ENCODE measurements at places on chromosomes 16 and 17.
A peak's percentile ranks its signal among the peaks of the same experiment; 100 is the strongest.

- peak; percentile 33 for DNase-seq
Observed at GRCh38 chr17:47204722-47205418, 4.3 kb upstream of the MYL4 start.

DNA sequence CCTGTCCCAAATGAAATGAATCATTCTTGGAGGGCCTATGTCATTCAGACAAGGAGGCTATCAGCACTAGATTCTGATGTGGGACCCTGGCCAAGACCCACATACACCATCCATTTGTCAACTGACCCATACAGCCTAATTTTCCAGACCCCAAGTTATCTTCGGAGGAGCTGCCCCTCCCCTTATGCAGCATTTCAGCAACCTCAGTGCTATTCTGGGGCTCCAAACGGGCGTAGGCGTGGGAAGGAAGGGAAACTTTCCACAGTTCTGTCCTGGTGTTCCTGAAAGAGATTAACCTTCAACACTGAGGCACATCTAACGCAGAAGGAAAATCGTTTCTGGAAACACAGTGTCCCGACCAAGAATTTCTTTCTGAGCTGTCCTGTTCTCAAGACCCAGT is 86.7 kb downstream of the MYH11 start:
- no peak for DNase-seq

GRCh38 chr17:7888184-7888920 is at the start of gene CHD3:
CHD3 (plus strand) TSS chr17:7888789; CDS start chr17:7889001, 212 bp downstream.
- DNase-seq = no peak

DNA sequence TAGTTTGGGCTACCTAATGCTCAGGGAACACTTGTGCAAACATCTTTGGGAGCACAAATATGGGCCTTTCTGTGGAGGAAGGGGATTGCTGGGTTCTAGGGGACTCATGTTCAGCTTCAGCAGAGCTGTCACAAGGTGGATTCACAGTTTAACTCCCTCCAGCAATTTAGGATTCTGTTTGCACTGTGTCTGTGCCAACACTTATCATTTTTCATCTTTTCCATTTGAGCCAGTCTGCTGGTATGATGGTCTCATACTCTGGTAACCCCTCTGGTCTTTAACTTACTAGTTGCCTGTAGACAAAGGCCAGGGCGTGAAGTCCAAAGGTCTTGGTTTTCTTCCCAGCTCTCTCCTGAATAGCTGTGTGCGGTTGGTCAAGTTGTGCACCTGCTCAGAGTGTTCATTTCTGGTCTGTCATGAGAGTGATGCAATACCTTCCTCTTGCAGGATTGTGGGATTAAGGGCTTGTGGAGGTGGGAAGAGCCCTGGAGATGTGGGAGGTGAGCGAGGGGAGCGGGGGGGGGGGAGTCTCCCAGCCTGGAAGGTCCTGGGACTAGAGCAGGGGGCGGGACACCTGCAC is 152.6 kb downstream of the CMIP start:
- no peak for DNase-seq

DNA sequence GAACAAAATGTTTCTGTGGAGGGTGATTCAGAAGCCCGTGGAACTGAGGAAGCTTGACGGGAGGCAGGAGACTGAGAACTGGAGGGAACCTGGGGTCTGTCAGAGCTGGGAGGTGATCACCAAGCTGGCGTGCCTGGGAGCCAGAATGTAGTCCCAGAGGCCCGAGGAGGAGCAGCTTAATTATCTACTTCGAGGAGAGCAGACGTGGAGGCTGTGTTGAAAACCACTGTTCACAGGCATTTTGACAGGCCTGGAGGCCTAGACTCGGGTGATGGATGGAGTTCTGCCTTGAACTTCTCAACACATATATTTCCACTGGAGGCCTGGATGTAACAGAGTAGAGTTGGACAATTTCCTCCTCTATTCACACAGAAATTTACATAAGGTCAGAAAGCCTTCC is 177.7 kb upstream of the SALL1 start:
- no peak for DNase-seq

All from liver (tissue), 10 donors.